ENCODE measurements at places on chromosomes 1 and 21.

DNA sequence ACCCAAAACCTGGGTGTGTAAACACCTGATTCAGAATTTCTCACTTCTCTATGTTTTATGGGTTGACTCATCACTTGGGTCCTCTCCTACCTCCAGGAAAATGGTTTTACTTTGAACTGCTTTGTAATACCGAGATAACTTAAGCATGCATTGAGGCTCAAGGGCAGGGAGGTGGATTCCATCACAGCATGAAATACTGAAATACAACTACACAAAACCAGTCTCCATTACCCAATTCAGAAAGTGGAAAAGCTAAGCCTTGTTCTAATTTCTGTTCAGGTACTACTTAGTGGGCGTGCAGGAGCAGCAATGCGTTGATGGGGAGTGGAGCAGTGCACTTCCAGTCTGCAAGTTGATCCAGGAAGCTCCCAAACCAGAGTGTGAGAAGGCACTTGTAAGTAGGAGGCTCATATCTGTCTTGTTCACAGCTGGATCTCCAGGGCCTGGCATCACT, 6.1 kb upstream of the C4BPA start:
- DNase-seq: no peak

DNA sequence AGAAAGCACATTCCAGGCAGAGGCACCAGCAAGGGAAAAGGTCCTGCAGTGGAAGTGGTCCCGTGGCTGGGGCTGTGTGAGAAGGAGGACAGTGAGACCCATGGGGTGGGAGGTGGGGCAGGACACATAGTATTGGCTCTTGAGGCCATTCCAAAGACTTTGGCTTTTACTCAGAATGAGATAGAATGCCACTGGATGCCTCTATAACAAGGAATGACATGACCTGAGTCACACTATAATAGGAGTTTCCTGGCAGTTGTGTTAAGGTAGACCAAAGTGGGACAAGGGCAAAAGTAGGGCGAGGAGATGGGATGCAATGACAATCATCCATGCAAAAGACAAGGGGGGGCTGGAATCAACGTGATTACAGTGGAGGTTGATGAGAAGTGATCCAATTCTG, 24.7 kb upstream of the LAMC2 start:
- no peak for DNase-seq

DNA sequence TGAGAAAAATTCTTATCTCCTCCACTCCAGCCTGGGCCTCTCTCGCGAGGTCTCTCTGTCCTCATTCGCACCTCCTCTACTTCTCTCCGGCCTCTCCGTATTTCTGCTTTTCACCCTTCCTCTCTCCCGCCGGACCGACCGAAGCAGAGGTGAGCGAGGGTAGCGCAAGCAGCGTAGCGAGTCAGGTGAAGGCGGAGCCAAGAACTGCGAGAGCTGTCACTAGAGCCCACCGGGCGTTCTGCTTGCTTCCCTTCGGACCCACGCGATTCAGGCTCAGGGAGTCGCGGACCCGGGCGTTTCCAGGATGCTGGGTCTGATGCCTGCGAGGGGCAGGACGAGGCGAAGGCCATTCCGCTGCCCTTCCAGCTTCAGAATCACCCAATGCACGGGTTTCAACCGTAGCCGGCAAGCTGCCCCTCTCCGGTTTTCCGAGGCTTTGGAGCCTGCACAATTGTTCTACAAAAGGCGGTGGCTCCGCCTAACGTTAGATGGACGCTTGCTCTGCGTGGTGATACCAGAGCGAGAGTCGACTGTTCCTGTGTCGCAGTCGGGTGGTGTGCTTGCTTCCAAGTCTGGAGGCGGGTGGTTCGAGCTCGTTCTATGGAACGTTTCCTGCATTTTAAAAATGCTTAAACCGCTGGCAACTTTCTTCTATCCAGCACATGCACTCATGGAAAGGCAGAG, 310.2 kb downstream of the FAM72C start:
- DNase-seq: no peak

- DNase-seq: no peak
Observed at GRCh38 chr1:150065184-150065871, 2.2 kb upstream of the VPS45 start.

DNA sequence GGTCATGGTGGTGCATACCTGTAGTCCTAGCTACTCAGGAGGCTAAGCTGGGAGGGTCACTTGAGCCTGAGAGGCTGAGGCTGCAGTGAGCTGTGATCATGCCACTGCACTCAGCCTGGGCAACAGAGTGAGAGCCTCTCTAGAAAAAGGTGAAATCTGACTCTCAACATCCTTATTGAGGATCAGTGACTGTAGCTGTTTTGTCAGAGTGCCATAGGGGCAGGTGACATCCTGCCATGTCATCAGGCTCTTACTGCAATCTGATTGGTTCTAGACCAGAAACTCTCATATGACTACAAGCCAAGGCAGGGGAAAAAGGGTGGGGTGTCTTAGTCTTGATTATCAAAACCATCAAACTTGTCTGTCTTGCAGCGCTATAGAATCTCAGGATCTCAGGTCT, 62.8 kb upstream of the NGF start:
- no peak for DNase-seq

DNA sequence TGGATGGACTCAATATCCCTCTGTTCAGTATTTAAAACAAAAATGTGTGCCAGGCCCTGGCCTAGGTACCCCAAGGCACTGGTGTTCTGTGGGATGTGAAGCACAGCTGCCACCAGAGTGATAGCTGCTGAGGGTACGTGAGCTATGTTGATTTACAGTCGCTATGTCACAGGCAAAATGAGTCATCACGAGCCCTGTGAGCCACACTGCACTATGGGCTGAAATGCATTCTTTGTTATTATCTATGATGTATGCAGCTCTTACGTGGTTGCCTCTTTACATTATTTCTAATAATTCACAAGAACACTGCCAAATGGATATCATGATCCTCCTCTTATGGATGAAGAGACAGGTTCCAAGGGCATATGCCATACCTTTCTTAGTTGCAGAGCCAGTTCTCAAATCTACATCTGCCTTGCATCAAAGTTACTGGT, 2.1 kb downstream of the TEX38 start:
- DNase-seq: no peak

- peak; percentile 27 for DNase-seq
Observed at GRCh38 chr1:165144757-165145397, 211.6 kb downstream of the LMX1A start.

- no peak for DNase-seq
Observed at GRCh38 chr21:33993286-33994231, 78.0 kb upstream of the ATP5PO start.
